Activated CD4-positive, alpha-beta T cell treated with anti-CD3 and anti-CD28 coated beads, Interleukin-2, Interleukin-6, amounts not matched to agents 100 ng/mL and 50 ng/mL, durations not matched to agents 16 hours and 8 hours (primary cell): ENCODE measurements at places on chromosomes 11 and 22.
A peak's percentile ranks its signal among the peaks of the same experiment; 100 is the strongest.

- DNase-seq, result no peak
These were observed 28.1 kb upstream of the MN1 start for GRCh38 chr22:27829620-27830019.

GRCh38 chr22:22348127-22348814 lies 103.7 kb downstream of the VPREB1 start:
- peak; percentile 12 for DNase-seq

DNA sequence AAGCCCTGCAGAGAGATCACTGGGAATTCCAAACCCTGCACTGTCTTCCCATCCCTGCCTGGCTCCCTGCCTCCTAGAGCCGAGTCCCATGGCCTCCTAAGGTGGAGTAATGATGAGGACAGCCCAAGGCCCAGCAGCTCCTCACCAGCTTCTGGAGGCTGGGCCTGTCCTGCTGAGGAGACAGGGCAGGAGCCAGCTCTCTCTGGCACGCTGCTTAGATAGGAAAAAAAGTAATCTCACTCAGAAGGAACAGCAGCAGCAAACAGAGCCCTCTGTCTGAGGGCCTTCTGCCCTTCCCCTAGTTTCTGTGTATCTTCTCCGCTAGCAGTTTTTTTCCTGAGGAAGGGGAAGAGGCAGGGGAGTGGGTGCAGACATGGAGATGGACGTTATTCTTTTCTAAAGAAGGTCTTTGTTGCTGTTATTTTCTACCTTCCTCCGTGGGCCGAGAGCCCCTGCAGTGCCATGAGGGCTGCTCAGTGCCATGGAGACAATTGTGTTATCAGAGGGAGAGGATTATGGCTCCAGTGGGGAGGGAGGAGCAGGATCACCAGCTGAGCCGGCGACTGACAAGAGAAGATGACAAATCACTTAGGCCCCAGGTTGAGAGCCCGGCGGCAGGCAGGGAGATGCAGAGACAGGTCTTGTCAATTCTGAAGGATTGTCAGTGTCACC lies 315.3 kb downstream of the BUD13 start:
- DNase-seq, result no peak

DNA sequence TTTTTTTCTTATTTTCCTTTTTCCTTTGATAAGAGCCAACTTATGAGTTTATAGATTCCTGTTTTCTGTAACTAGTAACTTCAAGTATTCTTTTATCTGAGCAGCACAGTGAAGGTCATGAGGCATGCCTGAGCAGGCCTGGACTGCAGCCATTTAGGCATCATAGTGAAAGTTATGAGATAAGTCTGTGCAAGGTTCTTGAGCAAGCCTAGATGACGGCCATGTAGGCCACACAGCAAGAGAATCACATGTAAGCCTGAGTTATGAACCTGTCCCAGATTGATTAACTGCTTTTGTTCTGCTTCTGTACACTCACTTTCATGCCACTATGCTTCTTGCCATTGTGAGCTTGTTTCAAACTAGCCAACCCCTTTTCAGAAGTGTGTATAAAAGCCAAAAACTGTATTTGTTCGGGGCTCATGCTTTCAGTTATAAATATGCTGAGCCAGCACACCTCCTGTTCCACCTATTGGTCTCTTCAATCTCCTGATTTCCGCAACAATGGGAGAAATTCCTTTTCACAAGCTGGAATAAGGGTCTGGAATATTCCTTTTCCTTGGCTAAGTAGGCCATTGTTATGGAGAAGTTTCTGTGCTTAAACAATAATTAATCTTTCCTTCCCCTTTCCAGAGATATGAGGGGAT lies 745.7 kb downstream of the FAM181B start:
- no peak for DNase-seq

DNA sequence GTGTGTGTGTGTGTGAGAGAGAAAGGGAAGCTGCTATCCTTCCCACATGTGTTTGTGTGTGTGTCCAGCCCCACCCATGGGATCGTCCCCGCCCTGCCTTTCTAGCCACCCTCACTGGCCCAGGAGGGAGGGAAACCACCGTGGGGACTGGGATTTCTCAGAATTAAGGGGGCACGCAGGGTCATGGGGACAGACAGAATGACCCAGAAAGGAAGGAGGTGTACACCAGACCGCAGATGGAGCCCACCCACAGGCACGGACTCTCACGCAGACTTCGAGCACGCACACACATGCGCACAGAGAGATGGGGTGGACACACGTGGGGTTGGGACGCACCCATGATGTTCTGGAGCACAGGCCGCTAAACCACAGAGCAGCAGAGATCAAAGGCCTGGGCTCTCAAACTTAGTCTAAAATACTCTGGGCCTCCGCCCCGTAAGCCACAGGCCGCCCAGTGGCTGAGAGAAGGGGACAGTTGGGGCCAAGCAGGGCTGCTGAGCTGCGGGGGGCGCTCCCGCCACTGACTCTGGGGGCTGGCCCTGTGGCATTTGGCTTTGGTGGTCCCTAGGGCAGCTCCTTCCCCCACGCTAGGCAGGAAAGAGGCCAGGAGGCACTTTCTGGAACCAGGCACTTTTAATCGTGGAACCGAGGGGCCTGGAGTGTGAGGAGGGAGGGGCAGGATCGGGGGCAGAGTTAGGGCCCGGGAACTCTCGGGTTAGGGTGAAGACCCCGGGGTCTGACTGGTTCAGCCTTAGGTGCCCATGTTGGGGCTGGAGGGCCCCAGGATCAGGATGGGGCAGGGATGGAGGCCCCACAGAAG lies 1.5 kb downstream of the IFITM5 start:
- no peak for DNase-seq
